ENCODE measurements at places on chromosomes 12 and 14.
A peak's percentile ranks its signal among the peaks of the same experiment; 100 is the strongest.

DNA sequence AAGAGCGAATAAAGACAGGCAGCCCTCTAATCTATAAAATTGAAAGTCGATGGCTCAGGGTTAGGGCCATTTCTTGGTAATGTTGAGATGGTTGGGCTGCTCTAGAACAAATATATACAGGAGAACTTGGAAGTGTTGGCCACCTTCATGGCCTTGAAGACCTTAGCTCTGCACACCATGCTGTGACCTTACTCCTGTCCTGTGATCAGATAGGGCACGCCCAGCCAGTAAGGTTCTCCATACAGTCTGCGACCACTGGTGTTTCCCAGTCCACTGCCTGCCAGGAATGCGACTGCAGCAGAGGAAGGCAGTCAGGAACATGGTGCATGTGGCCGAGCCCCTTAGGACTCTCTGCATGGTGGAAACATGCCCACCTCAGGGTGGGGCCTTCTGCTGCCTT is 73.2 kb upstream of the PSMA6 start:
- no peak for DNase-seq

DNA sequence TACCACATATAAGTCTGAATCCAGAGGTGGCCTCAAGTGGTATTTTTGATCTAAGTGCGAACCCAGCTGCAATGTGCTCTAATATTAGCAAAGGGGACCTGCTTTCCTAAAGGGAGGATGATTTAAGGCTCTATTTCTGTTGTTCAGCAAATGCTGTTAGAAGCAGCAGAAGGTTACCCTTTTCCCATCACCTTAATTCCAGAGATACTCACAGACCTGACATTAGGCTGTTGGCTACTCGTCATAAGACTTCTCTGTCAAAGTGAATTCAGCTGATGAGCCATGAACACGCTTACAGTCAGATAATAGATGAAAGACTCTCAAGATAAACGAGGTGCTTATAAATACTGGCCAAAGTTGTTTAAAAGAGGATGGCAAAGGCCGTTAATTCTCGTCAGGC is 308.7 kb upstream of the DDHD1 start:
- DNase-seq = no peak

DNA sequence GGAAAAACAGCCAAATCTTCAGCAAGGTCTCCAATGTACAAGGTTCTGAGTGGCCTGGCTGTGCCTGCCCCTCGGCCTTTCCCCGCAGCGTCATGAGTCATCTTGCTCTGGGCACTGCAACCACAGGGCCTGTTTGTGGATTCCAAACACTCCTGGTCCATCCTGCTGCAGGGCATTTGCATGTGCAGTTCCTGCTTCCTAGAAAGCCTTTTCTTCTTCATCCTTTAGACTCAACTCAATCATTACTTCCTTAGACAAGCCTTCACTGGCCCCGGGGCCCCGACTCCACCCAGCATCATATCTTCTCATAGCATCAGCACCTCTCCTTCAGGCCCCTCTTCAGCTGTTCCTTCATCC is 101.8 kb upstream of the EGLN3 start:
- no peak for DNase-seq

DNA sequence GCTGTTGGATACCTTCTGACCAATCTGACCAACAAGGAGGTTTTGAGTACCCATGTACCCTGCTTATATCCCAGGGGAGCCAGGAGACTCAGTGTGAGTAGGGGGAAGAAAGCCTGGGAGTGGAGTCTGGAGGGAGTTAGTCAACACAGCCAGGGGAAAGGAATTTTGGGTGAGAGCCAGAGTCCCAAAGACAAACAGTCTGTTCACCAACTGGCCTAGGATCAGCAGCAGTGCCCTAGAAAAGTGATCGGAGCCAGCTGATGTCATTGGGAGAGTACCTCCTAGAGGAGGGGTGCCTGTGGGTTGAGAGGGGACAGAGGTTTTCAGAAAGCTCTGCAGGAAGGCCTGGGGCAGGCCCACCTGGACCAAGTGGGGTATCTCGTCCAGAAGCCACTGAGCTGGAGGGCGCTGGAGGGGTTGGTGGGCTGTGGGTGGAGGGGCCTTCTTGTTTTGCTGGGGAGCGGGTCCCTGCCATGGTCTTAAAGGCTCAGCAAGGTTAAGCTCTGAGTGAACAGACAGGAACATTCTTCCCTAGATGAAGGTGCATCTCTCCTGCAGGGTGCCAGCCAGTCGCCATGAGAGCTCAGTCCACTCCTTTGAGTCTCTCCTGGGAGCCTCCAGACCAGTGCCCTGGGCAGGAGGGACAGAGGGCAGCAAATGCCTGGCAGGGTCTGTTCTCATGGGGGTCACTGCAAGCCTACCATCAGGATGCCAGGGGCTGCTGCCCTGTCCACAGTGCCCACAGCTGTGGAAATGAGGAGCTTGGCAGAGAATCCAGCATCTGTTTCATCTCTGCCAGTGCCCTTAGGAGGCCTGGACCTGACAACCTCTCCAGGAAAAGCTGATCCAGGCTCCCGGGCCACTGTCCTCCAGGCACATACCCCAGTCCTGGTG is 63.6 kb downstream of the CHGA start:
- DNase-seq = no peak

- no peak for DNase-seq
Measured at GRCh38 chr14:67199016-67199415, 9.8 kb downstream of the GARIN2 start.

- DNase-seq = no peak
Measured at GRCh38 chr14:52840877-52841276, 49.5 kb upstream of the GNPNAT1 start.

- DNase-seq = no peak
Measured at GRCh38 chr12:57613427-57614109, 2.3 kb downstream of the ARHGEF25 start.

DNA sequence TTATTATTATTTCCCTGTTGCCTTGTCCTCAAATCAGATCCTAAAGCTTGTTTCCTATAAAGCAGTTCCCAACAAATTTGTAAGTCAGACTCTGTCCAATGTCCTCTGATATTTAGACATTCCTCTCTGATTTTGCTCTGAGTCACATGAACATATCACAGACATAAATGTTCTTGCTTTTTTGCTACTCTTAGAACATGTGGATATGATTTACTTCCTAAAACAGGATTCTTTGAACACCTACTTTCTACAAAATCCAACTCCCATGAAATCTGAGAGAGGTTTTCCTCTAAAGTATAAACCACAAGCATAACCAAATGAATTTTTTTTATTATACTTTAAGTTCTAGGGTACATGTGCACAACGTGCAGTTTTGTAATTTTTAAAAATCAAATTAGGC is 181.3 kb upstream of the SLC38A2 start:
- no peak for DNase-seq

GRCh38 chr14:104680056-104680805 is 9.2 kb upstream of the INF2 start:
- DNase-seq = no peak

GRCh38 chr14:76191297-76191696 is 39.6 kb downstream of the GPATCH2L start:
- DNase-seq = no peak

DNA sequence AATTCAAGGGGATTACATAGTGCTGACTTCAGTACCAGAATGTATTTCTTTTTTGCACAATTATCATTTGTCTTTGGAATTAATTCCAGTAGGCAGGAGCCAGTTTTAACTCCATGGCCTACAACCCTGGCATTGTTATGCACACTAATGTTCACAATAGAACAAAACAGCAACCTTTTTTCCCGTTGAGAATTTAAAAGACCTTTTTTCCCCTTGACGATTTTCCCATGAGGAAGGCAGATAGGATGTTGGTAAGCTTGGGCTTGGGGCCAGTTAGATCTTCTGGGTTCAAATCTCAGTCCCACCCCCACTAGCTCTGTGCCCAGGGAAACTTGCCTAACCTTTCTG is 13.7 kb downstream of the AKAP6 start:
- DNase-seq = no peak

DNA sequence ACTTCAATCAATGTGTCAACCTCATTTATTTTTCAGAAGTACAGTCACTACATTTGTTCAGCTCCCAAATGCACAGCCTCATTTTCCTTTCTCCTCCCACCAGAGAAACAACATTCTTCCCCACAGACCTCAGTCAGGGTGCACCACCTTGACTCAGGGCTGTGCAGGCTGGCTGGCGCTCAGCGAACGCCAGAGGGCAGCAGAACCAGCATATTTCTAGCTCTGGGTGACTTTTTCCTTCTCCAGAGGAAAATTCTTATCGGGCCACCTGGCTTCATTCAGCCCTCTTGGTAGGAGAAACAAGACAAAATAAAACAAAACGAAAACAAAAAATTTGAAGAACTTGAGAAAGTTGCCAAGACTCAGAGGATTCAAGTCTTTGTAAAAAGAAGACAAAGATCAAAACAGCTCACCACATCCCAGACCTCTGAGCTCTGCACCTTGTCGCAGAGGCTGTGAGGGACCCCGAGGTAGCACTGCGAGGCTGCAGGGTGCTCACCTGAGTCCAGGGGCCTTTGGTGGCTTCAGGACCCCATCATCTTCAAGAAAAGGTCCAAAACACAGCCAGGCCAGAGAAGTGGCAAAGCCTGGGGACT is 33.7 kb downstream of the PAH start:
- DNase-seq = peak; percentile 17

GRCh38 chr12:24695657-24696329 is 253.1 kb downstream of the BCAT1 start:
- DNase-seq = no peak

DNA sequence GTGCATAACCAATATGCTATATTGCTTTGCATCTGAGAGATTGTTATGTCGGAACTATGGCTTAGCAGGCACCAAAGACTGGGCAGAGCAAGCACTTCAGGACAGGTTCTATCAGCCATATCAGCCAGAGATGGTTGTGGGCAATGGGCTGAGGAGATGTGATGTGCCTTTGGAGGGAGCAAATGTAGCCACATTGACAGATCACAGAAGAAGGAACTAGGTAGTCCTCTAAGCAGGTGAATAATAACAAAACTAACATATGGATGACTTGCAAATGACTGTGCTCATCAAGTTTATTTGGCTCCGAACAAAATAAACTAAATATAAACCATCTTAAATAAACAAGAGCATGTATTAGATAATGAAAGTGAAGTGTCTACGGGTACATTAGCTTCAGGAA is 291.7 kb downstream of the RMST start:
- DNase-seq = no peak

- DNase-seq = no peak
Measured at GRCh38 chr12:21879312-21879711, 61.9 kb downstream of the ABCC9 start.

DNA sequence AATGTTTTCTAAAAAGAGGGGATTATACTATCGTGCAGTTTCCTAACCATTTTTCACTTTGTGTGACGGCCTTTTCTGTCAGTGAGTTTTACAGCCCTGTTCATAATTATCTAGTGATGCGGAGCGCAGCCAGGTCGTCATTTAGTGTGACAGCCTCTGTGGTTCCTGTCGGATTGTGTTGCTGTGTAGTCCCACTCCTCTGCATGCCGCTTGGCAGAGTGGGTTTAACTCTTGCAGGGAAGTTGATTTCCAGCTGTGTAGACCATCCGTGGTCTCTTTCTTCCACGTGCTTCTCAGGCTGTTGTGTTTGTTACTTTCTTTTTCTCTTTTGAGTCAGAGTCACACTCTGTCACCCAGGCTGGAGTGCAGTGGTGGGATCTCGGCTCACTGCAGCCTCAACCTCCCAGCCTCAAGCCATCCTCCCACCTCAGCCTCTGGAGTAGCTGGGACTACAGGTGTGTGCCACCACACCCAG is 8.6 kb downstream of the RAN start:
- DNase-seq = no peak

DNA sequence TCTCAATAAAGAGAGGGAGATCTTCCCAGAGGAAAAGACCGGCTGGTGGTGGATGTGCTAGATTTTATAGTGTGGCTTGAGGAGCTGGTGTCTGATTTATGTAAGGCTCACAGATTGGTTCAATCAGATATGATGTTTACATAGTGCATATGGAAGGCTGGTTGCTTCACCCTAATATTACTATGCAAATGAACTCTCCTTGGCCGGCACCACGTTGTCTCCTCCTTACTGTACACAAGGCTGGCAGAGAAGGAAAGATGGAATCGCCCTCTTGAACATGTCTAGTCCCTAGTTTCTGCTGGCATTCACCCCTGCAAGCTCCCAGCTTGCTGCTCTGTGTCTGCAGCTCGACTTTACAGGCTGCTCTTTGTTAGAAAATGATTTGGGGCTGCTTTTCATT is 8.9 kb downstream of the FAM186A start:
- no peak for DNase-seq

- no peak for DNase-seq
Measured at GRCh38 chr12:49673446-49674317, 33.5 kb downstream of the FMNL3 start.

- DNase-seq = peak; percentile 75
Measured at GRCh38 chr14:90697577-90698206, 118.5 kb downstream of the TTC7B start.

DNA sequence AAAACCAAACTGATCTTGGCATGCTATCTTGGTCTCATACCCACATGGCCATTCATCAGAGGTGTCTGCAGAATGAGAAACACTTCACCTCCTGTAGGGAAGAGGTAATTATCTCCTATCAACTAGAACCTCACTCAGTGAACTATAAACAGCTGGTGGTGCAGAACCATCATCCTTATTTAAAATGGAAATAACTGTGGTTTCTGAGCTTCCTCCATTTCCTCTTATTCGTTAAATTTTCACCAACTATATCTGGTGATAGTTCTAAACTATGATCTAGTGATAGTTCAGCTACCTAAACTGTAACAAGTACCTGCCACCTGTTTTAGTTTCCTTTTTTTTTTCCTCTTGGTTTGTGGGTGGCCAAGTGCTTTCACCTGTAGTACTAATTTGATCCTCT is 218.5 kb downstream of the FUT8 start:
- DNase-seq = no peak

DNA sequence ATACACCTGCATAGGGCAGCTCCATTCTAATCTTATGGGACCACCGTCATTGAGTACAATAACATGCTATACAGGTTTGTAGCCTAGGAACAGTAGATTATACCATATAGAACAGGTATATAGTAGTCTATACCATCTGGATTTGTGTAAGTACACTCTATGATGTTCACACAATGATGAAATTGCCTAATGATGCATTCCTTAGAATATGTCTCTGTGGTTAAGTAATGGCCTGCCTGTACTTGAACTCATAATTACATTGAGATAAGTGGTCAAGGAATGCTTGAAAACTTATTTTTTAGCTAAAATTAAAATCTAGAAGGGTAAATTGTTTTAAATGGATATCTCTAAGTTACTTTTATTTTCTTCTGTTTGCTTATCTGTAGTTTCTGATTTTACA is 152.7 kb downstream of the SRGAP1 start:
- no peak for DNase-seq

Measured in CD4-positive, alpha-beta T cell treated with Interleukin-21 for 1 hour (primary cell).